Urinary bladder (tissue), 4 donors: ENCODE measurements at places on chromosomes 5 and 9. TPM values are rescaled to one million over a fixed set of nuclear protein-coding genes. Genes with fewer than 3 reads are reported as not detected.

DNA sequence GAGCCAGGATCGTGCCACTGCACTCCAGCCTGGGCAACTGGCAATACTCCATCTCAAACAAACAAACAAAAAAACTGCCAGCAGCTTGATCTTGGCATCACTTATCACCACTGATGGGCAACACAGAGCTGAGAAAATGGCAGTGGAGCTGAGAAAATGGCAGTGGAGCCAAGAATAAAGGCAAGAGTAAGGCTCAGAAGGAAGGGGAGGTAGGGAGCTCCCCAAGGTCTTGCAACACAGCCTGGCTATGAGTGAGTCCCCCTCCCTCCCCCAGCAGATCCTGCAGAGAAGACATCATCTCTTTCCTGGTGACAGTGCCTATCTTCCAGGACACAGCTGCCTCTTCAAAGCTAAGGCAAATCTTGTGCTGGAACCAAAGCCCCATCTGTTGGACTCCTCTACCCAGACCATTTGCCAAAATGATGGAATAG, 70.3 kb downstream of the UGCG start:
- DNase-seq, result no peak

DNA sequence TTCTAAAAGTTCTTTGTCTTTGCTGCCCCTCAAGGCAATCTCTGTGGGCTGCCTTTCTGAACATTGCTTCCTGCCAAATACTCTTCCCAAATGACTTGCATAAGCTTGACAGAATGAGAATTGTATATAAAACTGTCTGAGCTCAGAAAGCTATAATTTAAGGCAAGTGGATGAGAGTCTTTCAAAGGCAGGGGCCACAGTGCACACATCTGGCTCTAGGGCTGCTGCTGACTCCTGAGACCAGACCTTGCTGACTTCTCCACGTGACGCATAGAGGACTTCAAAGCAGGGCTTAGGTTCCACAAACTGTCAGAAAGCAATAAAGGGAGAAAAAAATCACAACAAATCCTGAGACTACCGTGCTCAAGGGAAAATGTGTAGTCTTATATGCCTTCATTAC, 79.4 kb upstream of the DIRAS2 start:
- no peak for DNase-seq

GRCh38 chr9:94887721-94888120, 161.2 kb downstream of the AOPEP start:
- no peak for DNase-seq

DNA sequence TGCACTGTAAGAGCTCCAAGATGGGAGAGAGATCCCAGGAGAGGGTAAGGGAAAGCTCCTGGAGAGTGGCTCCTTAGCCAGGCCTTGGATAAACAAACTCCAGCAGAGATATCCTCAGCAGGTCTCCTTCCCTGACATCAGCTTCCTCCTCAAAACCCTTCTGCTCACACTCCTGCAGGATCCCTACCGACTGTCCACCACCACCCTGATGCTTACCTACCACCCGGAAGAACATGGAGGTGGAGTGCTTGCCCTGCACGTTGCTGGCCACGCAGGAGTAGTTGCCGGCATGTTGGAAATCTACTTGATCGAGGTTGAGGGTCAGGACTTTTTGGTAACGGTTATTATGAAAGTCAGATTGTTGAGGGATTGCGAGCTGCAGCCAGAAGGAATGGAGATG, 9.3 kb downstream of the CSF1R start:
- DNase-seq, result no peak

DNA sequence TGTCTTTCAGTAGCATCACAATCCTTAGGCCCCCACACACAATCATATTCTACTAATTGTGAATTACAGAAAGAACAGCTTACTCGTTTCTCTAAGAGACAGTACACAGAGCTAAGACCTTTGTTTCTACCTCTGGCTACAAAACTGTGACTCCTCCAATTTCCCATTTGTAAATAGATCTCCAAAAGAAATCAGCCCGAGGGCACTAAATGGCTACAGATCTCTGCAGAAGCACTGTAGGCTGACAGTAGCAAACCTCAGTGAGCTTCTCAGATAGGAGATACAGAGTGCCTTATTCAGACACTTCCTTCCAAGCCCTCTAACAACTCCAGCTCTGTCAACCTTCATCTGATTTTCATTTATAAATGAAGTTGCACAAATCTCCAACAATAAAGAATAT, 51.0 kb downstream of the EFNA5 start:
- DNase-seq, result no peak

DNA sequence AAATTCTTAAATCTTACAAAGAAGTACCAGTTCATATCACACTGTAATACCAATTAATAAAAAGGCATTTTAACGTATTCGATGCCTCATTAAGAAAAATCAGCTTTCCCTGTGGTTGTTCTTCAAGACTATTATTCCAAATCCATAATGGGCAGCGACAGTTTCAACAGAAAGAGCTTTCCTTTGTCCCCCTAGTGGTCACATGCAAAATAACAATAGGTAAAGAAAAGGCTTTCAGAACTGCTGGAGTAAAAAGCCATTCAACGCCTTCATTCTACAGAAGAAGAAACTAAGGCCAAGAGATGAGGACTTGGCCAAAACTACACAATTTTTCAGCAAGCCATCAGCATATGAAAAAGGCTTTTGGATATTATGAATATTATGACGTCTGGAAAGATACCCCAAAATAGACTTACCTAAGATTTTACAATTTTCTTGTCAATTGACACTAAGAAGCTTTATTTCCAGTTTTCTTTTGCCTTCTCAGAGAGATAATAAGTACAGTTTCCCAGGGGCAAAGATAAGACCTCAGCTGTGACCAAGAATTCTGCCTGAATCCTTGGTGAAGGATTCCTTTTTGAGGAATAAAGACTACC, 6.7 kb upstream of the CDH6 start:
- no peak for DNase-seq

- no peak for DNase-seq
Observed at GRCh38 chr9:107090218-107090617, 192.9 kb upstream of the RAD23B start.

- DNase-seq, result peak; percentile 75
Observed at GRCh38 chr9:36148311-36149051, 11.9 kb downstream of the GLIPR2 start.

DNA sequence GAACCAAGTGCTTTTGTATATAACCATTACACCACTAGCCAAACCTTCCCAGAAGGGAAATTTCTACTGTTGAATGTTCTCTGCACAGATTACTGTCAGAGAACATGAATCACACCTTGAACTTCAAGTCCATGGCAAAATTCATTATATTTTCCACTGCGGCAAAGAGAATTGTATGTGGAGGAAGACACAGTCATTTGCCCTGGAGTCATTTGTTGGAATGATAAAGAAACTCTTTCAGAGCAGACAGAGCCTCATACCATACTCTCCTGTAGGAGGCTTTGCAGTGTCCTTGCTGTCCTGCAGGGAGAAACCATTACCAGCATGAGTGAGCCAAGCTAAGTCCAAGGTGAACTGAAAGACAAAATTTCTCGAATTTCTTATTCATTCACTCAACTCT, 369.0 kb downstream of the ARHGEF28 start:
- DNase-seq, result no peak

GRCh38 chr9:14272927-14273528, 40.9 kb downstream of the NFIB start:
- no peak for DNase-seq

GRCh38 chr5:174945853-174946252, 221.5 kb downstream of the MSX2 start:
- DNase-seq, result no peak

DNA sequence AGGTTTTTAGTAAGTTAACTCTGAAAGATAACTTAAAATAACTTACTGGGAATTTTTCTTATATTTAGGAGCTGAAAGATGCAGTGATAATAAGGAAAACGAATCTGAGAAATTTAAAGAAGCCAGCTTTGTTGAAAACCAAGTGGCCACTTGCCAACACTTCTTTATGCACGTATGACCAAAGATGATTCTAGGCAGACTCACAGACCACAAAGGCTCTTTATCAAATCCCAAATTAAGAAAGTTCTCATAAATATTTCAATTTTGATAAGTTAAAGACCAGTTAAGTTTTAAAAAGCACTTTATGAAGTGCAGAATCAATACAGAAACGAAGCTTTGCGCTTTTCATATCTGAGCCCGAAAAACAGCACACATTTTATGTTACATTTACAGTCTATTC, 1.5 kb downstream of the AFF4 start:
- peak; percentile 15 for DNase-seq

DNA sequence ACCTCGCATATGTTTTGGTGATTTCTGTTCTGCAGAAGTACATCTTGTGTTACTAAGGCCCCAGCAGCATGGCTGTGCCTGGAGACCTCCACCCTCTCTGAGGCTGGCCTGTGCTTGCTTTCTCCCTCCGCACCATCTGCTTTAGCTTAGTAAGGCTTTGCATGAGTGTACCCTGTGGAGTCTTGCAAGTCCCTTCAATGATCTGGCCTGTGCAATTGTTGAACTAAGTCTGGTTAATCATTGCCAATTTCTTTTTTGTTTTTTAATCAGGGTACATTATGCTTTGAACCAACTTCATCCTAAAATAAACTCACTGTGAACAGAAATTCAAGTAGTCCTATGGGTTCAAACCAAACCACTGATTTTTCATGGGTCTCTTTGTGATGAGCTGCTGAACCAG, 32.3 kb downstream of the ACOT12 start:
- DNase-seq, result no peak

- DNase-seq, result no peak
Observed at GRCh38 chr9:121691890-121692289, 40.5 kb downstream of the DAB2IP start.

DNA sequence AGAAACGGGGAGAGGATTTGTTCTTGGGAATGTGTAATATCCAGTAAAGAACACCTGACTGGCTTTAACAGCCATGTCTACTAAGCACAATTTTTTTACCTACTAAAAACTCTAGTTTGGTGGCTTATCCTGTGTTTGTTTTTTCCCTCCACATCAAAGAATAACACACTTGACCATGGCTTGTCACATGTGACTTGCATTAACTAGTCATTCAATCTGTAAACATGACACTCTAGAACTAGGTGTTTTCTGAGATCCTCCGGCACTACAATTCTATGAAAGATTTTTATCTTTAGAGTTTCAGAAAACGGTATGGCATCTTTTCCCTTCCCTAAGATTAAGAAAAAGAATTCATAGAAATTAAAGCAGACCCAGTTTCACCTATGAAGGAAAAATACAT, 103.7 kb downstream of the CEMIP2 start:
- no peak for DNase-seq

GRCh38 chr9:20620650-20621470, 1.4 kb downstream of the MLLT3 start:
- DNase-seq, result no peak

DNA sequence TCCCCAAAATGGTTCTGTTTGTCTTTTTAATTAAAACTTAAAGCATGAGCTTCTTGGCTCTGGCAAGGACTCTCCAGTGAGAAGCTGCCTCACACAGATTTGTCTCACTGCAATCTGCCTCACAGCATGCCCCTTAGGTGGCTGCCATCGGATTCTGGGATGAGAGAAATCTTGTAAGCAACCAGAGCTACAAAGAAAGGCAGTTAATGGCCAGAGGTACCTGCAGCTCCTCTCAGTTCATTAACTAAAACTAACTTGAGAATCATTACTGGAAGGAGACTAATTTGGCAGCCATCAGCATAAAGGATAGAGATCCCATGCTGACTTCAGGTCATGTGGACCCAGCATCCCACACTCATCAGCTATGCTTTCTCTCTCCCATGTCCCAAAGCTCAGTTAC, 220.6 kb upstream of the DMAC1 start:
- no peak for DNase-seq

DNA sequence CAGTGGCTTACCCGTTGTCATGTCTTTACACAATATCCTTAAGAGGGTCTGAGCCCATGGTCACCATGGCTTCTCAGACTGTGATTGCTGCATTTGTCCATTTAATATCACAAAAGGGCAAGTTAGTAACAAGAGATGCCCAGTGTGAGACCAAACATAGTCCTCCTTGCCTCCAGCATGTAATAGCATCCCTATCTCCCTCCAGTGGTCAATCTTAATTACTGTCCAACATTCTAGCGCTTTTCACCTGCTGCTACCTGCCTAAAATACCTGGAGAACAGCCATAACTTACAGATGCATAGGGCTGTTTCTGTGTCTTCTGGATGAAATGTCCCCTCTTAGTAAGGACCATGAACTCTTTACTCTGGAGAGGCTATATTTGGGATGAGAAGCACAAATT, 267.2 kb upstream of the DAB2 start:
- DNase-seq, result no peak

DNA sequence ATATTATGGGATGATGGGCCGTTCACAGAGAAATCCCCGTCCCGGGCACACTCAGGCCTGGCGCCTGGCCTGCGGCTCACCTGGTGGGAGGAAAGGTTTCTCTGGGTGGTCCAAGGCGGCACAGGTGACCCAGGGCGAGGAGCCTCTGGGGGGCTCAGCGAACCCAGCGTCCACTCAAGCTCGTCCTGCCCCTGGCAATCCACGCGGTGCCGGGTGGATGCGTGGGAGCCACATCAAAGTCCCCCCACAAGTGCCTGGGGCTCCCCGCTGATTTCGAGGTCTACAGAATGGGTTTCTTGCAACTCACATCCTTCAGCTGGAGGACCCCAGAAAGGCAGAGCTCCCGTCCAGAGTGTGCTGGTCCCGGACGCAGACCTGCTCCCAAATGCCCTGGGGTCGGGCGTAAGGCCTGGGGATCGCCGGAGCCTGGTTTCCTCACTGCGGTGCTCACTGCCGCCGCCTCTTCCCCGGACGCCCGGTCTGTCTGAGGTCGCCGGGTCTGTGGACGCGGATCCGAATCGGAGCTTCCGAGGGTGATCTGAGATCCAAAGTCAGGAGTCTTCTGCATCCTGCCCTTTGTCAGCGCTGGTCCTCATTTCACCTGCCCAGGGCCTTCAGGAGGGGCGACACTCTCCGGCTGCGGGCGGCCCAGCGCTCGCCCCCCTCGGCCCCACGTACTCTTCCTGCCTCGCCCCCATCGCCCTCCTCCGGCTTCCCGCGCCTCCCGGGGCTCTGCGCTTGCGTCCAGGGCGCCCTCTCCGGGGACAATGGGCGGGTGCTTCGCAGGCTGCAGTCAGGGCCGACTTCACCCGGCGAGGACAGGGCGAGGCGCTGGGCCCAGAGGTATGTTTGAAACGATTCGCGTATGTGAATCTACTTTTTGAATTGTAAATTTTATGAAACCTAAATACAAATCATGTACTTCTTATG, 20.0 kb upstream of the RUFY1 start:
- no peak for DNase-seq

DNA sequence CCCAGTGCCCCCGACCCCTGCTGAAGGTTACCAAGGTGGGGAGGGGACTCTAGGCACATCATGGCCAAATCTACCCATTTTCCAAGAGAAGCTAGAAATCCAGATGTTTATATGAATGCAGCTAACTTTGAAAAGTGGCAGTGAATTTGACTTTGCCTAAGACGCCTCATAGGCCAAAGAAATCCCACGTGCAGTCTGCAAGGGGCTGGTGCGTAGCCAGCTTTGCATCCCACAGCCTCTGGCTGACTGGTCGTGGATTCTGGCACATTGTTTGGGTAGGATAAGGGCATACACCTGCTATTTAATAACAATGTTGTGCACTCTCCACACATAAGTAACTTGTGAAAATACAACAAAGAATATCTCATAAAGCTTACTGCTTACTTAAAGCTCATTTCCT, 3.5 kb upstream of the GADD45G start:
- DNase-seq, result no peak

Gene LRRC19
- 0.11 TPM for total RNA-seq

Gene FAM81B
- 0.42 TPM for total RNA-seq

Gene IDNK
- 6.3 TPM for total RNA-seq

Gene ZDHHC12
- total RNA-seq, result 6.3 TPM

Gene RPL37
- total RNA-seq, result 1,380 TPM

Gene LCP2
- 8.4 TPM for total RNA-seq
